Frontal cortex (tissue), 4 donors: ENCODE measurements at places on chromosomes 2 and 18. TPM values are rescaled to one million over a fixed set of nuclear protein-coding genes. Genes with fewer than 3 reads are reported as not detected.

Gene GCG
- 0.41 TPM for total RNA-seq

Gene CYTIP
- 2.9 TPM for total RNA-seq

Gene GAREM2
- total RNA-seq = 6.1 TPM

Gene CRYBA2
- total RNA-seq = not detected

Gene DARS1
- total RNA-seq = 54.6 TPM

Gene NPAS2
- 6.5 TPM for total RNA-seq

Gene DSG1
- under 0.01 TPM for total RNA-seq

Gene UCN
- total RNA-seq = 1.2 TPM

Gene MAP3K19
- 0.41 TPM for total RNA-seq

Gene SERPINB11
- not detected for total RNA-seq

Gene REEP1
- total RNA-seq = 147 TPM

Gene ANKRD30B
- 3.3 TPM for total RNA-seq

Gene NR4A2
- total RNA-seq = 15.1 TPM

Gene BOK
- total RNA-seq = 20.8 TPM

Gene TUBA4B
- not detected for total RNA-seq

Gene POU3F3
- 266 TPM for total RNA-seq

Gene PSMA8
- total RNA-seq = not detected

Gene MBP
- total RNA-seq = 7.7 TPM

Gene ANKRD29
- total RNA-seq = 2.4 TPM

Gene LRRC30
- not detected for total RNA-seq

Gene CHST9
- 2.4 TPM for total RNA-seq

Gene SPIRE1
- 104 TPM for total RNA-seq

Gene NRBP1
- total RNA-seq = 68.9 TPM

Gene FHL2
- 2.4 TPM for total RNA-seq

Gene LPIN1
- total RNA-seq = 28.1 TPM

Gene MAL
- not detected for total RNA-seq

Gene ELP2
- 143 TPM for total RNA-seq

Gene ZNF519
- 46.1 TPM for total RNA-seq

Gene CRYGD
- total RNA-seq = 2.4 TPM

Gene STK36
- total RNA-seq = 16.7 TPM

Gene MARCO
- total RNA-seq = under 0.01 TPM

Gene DQX1
- not detected for total RNA-seq

Gene IL1RL2
- 0.82 TPM for total RNA-seq

Gene ST6GAL2
- 144 TPM for total RNA-seq

Gene SESTD1
- 70.9 TPM for total RNA-seq

Gene MRPL44
- total RNA-seq = 106 TPM

Gene SLC38A11
- 2.4 TPM for total RNA-seq
